ENCODE measurements at places on chromosomes 3 and 15.

DNA sequence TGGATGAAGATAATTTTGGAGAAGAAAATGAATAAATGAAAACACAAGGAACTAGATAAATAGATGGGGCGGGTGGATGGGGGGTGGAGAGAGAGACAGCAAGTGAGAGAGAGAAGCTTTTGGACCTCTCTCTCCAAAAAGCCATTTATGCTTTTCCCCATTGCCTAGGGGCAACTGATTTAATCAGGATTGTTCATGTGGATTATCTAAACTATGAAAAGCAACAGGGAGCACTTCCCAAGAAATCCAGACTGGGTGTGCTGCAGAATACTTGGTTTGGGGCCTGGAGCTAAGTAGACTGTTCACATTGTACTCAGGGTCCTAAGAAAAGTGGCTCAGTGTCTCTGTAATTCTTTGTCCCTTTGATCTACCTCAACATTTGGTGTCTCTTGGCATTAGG, 367.0 kb downstream of the TIGIT start:
- DNase-seq, result no peak

GRCh38 chr3:10722911-10723310, 93.1 kb upstream of the SLC6A11 start:
- DNase-seq, result no peak

DNA sequence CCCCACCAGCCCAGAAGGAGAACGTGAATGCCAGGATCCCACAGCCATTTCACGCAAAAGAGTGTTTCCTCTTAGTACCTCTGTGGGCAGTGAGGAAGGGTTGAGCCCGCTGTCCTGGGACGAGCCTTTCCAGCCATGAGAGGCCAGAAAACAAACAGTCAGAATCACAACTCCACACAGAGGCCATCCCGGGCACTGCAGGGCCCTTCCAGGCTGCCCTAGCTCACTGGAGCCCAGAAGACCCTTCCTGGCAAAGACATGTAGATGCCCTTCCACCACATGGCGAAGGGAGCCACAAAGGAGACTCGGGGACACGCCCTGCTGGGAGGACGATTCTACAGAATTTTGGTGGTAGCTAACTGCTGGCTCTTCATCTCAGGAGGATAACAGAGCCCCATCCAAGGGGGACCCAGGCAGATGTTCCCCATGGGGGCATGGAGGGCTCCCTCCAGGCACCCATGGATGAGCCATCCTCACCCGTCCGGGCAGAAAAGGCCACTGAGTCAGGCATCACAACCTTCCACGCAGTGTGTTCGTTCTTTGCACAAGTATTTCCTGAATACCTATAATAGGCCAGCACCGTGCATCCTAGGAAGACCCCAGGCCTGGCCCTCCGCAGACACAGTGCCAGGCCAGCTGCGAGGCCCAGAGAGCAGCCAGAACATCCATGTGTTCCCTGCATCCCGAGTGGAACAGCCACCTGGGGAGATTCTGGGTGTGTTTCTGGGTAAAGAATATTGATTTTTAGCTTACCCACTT, 47.2 kb downstream of the SLC12A8 start:
- DNase-seq, result no peak

GRCh38 chr3:10583798-10584708, 78.7 kb upstream of the ATP2B2 start:
- no peak for DNase-seq

- DNase-seq, result no peak
Observed at GRCh38 chr3:123395235-123395634, 53.7 kb downstream of the ADCY5 start.

DNA sequence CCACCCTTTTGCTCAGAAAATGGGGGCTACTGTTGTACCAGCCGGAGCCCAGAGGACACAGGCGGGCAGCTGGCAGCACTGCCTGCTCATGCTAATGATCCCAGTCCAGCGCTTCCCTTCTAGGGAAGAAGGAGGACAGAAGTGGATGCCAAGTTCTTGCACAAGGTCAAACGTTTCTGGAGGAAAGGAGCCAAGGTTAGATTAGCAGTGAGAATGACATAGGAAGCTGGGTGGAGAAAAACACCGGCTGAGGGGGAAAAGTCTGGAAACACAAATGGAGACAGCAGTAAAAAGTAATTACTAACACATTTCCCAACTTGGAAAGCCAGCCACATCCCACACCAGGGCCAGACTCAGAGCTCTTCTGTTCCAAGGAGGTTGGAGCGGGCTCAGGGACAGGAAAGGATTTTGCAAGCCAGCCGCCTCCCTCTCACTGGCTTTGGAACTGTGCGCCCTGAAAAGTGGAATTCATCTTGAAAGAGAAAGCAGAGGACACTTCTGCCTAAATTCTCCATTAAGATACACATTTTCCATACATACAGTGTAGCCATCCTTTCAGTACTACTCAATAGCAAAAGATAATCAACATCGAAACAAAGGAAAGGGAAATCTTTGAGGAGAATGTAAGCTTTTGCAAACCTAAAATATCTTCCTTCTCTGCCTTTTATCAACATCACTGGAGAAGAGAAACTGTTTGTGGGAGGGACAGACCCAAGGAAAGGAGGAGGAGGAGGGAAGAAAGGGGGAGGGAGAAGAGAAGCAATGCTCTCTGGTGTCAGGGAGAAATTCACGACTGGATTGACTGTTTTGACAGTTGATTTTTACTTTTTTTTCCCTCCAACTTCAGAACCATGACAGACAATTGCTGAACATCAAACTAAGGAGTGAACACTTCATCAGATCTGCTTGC, 133.6 kb downstream of the CD47 start:
- no peak for DNase-seq

- no peak for DNase-seq
Observed at GRCh38 chr15:75095594-75095993, 72.2 kb downstream of the PPCDC start.

DNA sequence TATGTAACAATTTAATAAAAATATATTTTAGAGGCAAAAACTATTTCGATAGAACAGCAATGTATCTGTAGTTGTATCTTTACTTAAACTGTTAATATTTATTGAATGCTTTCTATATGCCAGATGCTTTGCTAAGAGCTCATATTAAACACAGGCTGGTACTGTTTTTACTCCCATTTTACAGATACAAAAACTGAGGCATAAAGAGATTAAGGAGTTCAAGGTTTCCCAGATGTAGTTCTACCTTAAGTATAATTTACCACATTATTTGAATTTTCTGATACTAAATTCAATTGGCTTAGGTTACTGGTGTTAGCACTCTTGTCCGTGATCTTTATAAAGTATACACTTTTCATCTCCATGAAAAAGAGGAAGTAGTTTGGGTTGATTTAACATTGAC, 149.8 kb downstream of the ROBO2 start:
- no peak for DNase-seq

GRCh38 chr3:184238246-184238818, 8.9 kb downstream of the VWA5B2 start:
- DNase-seq, result no peak

- no peak for DNase-seq
Observed at GRCh38 chr15:93040288-93041158, 48.5 kb downstream of the RGMA start.

- no peak for DNase-seq
Observed at GRCh38 chr15:74333662-74334061, 33.8 kb downstream of the CYP11A1 start.

DNA sequence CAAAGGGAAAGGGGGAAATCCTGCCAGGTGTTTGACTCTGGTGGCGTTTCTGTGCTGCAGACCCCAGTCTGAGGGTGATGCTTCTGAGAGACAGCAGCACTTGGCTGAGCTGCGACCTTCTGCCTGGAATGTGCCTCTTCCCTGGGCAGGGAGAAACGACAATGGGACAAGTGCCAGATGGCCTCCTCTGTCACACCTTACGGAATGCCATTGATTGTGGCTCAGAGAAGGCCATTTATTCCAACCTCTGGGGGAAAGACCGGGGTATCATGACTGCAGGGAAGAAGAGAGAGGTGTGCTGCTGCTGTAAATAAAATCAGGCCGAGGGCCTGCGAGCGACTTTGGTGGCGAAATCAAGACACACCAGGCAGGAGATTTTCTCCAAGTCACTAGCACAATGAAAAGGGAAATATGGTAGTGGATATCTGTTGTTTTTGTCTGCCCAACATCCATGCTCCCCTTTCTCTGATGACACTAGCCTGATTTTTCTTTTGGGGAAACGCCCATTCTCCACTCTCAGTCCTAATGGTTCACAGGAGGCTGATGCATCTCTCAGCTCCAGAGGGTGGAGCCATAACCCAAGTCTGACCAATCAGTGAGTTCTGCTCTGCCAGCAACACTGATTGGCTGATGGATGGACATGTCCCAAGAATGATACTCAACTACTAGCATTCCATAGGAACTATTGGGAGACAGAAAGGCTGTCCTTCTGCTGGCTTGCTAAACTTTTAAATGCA, 336.1 kb downstream of the FOXP1 start:
- no peak for DNase-seq
